Left cardiac atrium (tissue), 4 donors: ENCODE measurements at places on chromosomes 7 and 10. TPM values are rescaled to one million over a fixed set of nuclear protein-coding genes. Genes with fewer than 3 reads are reported as not detected.

DNA sequence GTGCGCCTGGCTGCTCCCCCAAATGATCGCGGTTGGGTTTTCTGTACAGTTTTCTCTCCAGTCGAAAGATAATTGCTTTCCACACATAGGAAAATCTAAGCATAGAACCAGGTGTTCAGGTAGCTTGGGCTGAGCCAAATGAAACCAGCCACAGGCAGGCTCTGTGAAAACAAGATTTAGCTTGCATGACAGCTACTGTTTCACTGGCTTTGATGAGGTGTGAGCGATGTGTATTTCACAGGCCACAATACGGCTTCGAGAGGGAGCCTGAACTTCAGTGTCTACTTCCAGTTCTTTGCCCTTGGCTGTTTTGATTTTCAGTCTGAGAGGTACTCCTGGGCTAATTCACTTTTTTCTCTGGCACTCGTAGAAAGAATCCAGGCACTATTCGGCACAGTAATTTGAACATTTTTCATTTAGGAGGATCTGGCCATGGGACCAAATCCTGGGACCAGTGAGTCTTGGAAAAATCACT, 110.5 kb downstream of the JCAD start:
- no peak for DNase-seq

The TYW1B gene
- total RNA-seq, result 2.8 TPM

The UCN3 gene
- not detected for total RNA-seq

GRCh38 chr7:30841801-30842541, 69.7 kb upstream of the AQP1 start:
- no peak for DNase-seq

GRCh38 chr7:121475806-121476205, 79.7 kb upstream of the FAM3C start:
- DNase-seq, result peak; percentile 41

The TMEM72 gene
- 0.21 TPM for total RNA-seq

DNA sequence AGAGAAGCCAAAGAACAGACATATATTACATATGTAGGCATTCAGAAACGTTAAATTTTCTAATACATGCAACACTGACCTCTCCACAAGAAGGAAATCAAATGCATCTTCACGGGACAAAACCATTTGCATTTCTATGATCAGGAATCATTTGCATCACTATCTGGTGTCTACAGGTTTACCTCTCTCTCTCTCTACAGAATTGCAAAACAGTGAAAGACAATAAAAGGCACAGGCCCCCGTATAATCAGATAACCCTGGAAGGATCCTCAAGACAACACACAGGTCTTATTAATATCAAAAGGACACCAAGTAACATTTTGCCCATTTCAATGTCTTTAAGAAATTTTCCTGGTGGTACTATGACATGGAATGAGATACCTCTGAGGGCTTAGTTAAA, 306.3 kb downstream of the GPAM start:
- DNase-seq, result no peak

- no peak for DNase-seq
Observed at GRCh38 chr7:122597277-122597676, 101.6 kb downstream of the RNF133 start.
